ENCODE measurements at places on chromosomes 2 and 18.

DNA sequence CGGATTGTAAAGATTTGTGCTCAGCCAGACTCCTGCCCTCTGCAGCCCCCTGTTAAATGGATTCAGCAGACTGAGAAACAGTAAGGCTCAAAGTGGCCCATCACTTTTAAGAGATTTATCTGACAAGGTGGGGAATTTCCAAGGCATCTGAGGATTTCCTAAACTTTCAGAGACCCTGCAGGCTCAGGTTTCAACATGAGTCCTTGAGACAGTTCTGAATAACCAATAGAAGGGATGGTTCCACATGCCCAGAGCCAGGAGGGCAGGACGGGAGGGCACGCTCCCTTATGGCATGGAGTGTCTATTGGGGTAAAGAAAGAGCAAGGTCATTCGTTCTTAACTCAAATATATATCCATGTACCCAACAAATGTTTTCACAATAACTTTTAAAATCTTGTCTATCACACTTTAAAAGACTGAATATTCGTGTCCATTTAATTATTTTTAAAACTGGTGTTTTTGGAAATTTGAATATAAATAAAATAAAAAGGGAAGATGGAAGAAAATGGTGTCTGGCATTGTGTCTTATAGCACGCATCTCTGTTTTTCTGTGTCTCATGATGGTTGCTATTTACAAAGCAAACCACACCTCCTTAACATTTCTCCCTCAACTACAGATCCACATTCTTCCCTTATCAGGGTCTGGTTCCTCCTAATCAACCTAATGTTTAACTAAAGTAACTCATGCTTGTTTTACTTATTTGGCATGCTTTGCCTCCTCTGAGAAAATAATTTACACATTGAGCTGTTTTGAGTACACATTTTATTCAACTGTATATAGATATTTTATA is 56.0 kb upstream of the DSG1 start:
- DNase-seq, result no peak

DNA sequence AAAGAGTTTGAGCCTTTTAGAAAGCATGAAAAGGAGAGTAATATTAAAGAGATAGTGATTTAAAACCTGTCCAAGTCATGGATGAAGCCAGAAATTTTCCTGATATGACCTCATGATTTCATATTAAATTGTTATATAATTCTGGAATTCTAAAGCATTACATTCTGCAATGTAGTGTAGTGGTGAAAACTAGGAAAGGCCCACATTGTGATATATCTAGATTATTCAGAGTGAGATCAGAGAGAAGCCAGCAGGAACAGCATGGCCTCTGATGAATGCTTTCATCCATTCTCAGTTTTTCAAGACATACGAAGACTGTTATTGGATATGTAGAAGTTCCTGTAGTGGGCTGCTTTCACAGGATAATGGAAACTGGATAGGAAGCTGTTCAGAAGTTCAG is 98.8 kb downstream of the LCLAT1 start:
- no peak for DNase-seq

- no peak for DNase-seq
Measured at GRCh38 chr2:120140866-120141265, 82.3 kb downstream of the TMEM185B start.

- DNase-seq, result no peak
Measured at GRCh38 chr2:12212841-12213597, 466.6 kb downstream of the LPIN1 start.

GRCh38 chr2:212970132-212970531 is 181.3 kb downstream of the IKZF2 start:
- no peak for DNase-seq

- DNase-seq, result no peak
Measured at GRCh38 chr18:23757437-23757733, 68.1 kb downstream of the LAMA3 start.

GRCh38 chr2:47520825-47521665 is 118.1 kb downstream of the MSH2 start:
- DNase-seq, result no peak

DNA sequence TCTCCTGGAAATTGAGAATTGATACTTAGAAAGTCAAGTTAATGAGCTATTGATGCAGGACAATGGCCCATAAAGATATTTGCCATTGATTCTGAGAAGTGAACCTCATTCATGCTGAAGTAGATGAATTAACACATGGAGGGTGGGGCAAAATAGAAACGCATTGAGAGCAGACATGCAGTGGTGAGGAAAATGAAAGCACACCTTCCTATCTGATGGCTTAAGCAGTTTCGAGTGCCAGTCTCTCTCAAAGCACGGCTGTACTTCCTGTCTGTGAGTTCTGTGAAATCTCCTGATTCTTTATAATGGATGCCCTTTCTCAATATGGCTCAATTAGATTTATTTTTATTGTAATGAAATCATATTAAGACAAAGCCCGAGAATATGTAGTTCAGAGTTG is 247.0 kb downstream of the TMX3 start:
- DNase-seq, result no peak

- no peak for DNase-seq
Measured at GRCh38 chr2:219632760-219633105, 5.3 kb downstream of the SLC4A3 start.
